ENCODE measurements at places on chromosomes 2 and 18.

- DNase-seq = no peak
Measured at GRCh38 chr18:78323453-78324197, 656.0 kb upstream of the SALL3 start.

- no peak for DNase-seq
Measured at GRCh38 chr2:127216095-127216494, 4.0 kb downstream of the CYP27C1 start.

DNA sequence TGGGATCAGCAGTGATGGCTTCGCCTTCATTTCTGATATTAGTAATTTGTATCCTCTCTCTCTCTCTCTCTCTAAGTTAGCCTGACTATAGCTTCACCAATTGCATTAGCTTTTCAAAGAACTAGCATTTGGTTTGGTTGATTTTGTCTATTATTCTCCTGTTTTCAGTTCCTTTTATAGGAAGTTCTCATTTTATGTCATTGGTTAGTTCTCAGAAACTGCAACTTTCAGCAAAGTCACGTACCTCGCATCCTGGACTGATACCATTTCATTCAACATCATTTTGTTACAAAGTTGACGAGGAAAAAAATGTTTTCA, 450.8 kb downstream of the EIPR1 start:
- no peak for DNase-seq

DNA sequence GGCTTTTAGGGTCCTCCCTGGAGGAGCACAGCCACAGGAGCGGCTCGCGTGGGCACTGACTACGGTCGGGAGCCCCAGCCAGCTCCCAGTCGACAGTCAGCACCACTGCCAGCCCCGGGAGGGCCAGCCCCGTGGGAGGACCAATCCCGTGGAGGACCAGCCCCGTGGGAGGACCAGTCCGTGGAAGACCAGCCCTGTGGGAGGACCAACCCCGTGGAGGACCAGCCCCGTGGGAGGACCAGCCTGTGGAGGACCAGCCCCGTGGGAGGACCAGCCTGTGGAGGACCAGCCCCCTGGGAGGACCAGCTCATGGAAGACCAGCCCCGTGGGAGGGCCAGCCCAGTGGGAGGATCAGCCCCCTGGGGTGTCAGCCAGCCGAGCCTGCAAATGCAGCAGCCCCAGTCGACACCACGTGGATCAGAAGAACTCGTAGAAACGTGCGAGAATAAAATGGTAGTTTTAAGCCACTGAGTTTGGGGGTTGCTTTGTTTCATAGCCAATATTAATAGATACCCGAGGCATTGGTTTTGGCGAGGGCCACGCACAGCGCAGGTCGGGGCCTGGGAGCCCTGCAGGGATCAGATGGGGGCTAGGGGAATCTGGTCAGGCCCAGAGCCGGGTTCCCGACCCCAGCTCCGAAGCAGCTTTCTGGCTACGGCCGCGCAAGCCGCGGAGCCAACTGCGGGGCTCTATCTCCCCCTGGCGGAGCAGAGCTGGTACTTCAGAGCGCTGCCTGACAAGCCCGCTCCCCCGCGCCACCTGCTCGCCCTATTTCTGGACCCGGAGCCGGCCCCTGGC, 73.0 kb downstream of the TEX51 start:
- peak; percentile 52 for DNase-seq

DNA sequence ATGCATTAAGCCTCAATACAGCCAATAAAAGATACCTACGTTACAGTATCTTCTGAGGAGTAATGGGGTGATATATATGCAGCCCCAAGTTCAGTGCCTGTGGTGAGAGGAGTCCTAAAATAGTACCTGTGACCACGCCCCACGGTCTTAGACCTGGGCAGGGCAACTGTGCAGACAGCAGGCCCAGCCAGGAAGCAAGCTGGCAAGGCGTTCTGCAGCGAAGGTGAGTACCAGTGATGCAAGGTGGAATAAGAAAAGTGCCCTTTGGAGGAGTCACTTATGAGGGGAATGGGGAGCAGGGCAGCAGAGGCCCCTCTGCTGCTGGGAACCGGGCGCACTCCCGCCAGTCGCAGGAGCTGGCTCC, 12.7 kb upstream of the MAP3K2 start:
- no peak for DNase-seq

GRCh38 chr2:75375646-75376582, 176.6 kb upstream of the TACR1 start:
- peak; percentile 64 for DNase-seq

DNA sequence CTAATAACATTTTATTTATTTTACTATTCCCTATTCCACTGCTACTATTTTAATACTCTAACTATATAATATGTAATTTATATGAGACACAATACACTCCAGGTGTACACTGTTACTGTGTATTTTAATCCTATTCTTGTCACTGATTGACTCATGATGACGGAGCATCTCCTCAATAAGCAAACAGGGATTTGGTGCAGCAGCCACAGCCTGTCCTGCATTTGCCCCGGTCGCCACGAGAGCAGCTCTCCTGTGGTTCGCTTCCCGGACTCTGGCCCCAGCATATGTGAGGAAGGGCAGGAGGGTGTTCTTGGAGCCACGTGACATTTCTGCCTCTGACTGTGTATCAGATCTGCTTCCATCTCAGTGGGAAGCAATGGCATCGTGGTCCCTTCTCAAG, 74.1 kb upstream of the PXDN start:
- DNase-seq = no peak

DNA sequence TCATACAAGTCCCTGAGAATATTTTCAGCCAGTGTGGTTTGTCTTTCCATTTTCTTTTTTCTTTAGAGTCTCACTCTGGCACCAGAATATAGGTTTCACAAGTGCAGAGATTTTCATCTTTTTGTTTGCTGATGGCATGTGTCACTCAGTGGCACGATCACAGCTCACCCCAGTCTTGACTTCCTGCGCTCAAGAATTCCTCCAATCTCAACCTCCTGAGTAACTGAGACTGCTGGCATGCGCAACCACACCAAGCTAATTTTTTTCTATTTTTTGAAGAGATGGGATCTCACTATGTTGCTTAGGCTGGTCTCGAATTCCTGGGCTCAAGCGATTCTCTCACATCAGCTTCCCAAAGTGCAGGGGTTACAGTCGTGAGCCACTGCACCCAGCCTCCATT, 23.9 kb downstream of the NBEAL1 start:
- no peak for DNase-seq

DNA sequence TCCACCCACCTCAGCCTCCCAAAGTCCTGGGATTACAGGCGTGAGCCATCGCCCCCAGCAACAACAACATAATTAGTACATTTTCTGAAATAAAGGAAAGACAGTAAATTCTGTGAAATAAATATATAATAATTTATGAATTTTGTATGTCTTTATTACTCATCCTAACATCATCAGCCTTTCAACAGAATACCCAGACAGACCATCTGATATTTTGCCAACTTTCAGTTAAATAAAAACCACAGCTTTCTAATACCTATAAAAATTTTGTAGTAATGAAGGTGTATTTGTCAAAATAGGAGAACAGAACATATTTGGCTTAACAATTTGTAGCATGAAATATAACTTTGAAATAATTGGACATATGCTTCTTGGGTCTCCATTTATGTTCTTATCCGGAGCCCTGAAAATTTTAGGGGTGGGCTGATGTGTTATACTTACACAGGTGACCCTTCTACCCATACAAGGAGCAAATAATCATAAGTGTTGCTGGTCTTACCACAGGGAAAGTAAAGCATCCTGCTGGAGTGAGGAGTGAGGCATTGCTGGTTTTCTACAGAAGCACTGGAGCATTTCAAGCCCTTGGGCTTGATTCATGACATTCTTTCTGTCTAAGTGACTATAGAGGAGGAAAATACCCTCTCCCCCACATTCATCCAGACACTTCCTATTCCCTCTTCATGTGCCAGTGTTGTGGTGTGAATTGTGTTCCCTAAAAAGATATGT, 99.3 kb downstream of the SPOPL start:
- peak; percentile 21 for DNase-seq

GRCh38 chr18:66599190-66599589, 4.7 kb downstream of the CDH19 start:
- no peak for DNase-seq

DNA sequence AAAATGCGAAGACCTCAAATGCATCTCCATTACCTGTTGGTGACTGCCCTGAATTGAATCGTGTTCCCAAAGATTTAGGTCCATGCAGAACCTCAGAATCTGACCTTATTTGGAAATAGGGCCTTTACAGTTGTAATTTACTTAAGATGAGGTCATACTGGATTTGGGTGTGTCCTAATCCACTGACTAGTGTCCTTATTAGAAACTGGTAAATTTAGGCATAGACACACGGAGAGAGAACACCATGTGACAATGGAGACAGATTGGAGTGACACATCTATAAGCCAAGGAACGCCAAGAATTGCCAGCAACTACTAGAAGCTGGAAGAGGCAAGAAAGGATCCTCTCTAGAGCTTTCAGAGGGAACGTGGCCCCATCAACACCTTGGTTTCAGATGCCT, 203.1 kb downstream of the SMAD2 start:
- DNase-seq = no peak

DNA sequence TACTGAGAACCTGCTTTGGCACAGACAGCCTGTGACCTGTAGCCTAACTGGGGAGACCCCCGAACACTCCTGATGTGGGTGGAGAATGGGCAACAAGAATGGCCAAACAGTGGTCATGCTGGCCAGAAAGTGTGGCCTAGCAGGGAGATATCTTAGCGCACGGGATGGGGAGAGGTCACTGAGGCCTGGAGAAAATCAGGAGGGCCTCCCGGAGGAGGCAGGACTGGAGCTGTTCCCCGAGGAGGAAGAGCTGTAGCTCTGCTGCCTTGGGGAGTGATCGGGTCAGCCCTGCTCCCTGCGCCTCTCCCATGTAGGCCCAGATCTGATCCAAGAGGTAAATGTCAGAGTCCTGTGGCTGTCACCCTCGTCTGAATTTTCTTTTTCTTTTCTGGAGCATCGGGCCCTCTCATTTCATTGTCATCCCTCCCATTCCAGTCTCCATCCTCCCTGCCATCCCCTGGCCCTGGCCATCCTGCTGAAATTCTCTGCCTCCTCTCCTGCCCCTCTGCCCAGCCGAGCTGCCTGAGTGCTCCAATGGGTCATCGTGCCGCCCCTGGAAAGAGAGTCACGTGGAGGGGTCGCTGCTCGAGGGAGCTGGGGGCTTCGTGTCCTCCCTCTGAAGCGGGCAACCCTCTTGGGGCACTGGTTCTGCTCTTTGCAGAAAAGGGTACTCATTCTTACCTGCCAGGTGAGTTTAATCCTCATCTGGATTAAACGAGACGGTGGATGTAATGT, 242.9 kb downstream of the HAUS1 start:
- no peak for DNase-seq

GRCh38 chr18:10299643-10300042, 154.8 kb upstream of the APCDD1 start:
- DNase-seq = peak; percentile 41

- no peak for DNase-seq
Measured at GRCh38 chr2:222523783-222524544, 99.6 kb downstream of the SGPP2 start.

DNA sequence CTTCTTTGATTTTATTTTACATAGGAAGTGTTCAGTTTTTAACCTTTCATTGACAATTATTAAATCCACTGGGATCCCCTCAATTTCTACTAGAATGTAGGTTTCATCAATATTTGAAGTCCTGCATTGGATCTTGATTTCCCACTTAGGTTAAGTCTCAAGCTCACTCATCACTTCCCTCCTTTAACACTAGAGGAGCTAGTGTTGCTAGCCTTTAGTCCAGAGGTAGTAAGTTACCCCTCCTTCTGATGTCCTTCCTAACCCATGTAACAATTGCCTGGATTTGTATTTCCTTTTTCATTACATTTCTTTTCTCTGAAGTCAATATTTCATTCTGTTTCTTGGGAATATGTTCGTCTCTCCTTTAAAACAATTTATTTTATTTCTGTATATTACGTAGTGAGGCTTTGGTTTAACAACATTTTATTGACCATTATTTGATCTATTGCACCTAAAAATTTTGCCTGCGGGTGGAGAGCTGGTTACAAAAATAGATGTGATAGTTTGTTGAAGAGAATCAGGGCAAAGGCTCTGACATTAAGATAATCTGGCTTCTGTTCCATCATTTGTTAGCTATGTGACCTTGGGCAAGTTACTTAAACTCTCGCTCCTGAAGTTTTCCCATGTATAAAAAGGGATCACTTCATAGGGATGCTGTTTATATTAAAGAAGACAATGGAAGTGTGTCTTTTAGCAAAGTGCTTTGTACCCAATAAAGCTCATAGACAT, 833.0 kb downstream of the SLC4A3 start:
- DNase-seq = peak; percentile 18

GRCh38 chr18:8052237-8052701, 485.2 kb downstream of the PTPRM start:
- DNase-seq = peak; percentile 44

DNA sequence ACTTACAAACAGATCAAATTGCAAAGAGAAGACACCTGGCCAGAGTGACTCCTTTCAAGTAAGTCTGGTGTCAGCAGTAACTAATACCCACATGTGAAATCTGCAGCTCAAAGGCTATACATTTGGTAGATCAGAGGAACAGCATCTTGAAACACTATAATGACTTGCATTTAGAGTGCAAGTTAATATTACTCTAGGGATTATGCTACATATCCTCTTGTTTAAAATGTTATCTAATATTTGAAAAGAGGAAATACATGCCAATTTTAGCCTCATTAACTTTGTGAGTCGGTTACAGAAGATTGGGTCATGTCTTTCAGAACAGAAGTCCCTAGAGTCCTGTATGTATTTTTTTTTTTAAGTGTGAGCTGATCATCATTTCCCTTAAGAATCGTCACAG, 15.2 kb downstream of the LANCL1 start:
- peak; percentile 7 for DNase-seq

DNA sequence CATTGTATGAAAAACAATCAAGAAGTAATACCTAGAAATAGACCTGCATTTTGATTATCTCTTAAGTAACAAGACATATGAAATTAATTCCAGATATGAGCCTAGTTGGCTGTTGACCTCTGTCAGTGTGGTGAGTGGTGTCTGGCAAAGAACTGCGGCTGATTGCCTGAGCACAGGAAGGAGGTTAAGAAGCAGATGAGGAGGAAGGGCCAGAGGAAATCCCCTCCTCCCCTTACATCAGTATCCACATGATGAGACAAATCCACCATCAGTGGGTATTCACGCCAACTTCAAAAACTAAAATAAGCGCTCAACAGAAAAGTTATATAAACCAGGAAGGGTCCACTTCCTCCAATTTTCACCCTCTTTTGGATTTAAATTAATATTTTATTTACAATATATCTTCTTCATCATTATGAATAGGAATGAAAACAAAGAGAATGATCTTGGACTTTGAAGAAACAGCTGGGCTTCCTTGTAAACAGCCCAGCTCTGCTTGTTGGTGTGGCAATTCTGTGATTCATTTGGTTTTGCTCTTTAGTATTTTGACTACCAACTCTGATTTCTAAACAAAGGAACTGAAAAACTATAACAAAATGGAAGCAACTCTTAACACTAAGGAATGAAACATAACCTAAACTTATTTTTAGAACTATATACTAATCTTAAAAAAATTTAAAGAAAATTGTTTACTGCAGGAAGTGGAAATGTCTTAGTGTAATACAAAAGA, 27.3 kb downstream of the RFTN2 start:
- DNase-seq = peak; percentile 30

GRCh38 chr18:28854964-28855363, 678.0 kb upstream of the CDH2 start:
- DNase-seq = peak; percentile 27
